ENCODE measurements at places on chromosomes 7 and 10.

DNA sequence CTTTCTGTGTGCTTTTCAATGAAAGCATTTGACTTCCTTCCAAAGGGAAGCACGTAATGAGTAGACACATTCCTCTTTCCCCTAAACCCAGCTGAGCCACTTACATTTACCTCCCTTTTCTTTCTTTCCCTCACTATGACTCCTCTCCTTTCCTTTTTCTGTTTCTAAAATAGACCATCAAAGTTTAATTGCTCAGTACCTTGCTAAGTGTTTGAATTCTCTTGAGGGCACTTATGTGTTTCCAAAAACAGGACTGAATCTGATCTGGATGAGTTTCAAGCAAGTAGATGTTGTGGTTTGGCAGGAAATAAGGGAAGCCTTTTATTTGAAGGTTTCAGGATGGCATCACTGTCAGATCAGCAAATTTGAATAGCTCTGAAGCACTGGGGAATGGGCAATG lies 396.2 kb downstream of the REEP3 start:
- DNase-seq: no peak

GRCh38 chr10:96255549-96256333 lies 15.6 kb downstream of the BLNK start:
- peak; percentile 70 for DNase-seq

- DNase-seq: no peak
Measured at GRCh38 chr7:86320341-86320740, 323.4 kb upstream of the GRM3 start.

DNA sequence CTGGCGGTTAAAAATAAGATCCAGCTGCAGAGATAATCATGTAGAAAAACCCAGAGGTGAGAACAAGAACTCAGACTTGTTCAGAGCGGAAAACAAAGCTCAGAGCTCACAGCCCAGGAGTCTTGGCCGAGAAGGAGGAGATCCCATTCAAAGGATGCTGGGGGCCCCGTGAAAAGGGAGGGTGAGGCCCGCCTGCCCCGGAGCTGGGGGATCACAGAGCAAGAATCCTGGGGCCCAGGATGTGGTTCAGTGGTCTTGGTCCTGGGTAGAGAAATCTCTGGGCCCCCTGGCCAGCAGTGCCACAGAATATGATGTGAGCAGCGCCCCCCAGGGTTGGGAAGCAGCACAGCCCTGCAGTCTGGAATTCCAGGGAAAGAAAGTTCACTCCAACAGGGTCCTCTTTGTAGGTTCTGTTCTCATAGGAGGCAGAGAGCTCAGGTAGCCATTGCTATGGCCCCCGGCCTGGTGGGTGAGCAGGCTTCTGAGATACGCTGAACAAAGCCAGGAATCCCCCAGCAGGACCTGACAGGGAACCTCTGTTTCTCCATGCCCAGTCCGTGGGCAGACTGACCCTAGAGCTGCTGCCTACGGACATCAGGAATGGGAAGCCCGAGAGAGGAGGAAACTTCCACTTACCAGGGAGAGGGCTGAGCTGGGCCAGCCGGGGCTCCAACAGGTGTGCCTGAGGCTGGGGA lies 77.7 kb upstream of the GNA12 start:
- DNase-seq: peak; percentile 16

DNA sequence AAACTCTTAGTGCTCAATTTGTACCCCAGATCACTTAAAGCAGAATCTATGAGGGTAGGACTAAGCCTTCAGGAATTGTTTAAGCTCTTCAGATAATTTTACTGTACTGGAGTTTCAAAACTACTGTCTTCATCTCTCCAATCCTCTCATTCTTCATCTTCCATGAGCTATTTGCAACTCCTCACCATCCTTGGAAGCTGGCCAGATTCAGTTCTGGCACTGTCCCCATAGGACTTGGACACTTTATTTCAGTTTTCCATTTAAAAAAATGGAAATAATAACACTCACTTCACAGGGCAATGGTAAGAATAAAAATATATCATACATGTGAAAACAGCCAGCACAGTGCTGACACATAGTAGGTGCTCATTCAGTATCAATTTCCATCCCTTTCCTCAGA lies 74.6 kb downstream of the PPP1R17 start:
- no peak for DNase-seq

GRCh38 chr10:60123172-60123571 lies 216.8 kb upstream of the CCDC6 start:
- no peak for DNase-seq

Data from NCI-H1694 (cell line).